ENCODE measurements at places on chromosomes 2 and 18.

- DNase-seq: no peak
Measured at GRCh38 chr2:33603416-33603815, 4.3 kb upstream of the FAM98A start.

- no peak for DNase-seq
Measured at GRCh38 chr2:238240757-238241711, 1.2 kb upstream of the HES6 start.

- DNase-seq: no peak
Measured at GRCh38 chr2:16978301-16978700, 312.7 kb upstream of the CYRIA start.

- no peak for DNase-seq
Measured at GRCh38 chr2:29787473-29788465, 133.6 kb downstream of the ALK start.

- no peak for DNase-seq
Measured at GRCh38 chr18:10923551-10924070, 225.8 kb downstream of the PIEZO2 start.

GRCh38 chr2:13066676-13067075 lies 349.9 kb downstream of the TRIB2 start:
- no peak for DNase-seq

DNA sequence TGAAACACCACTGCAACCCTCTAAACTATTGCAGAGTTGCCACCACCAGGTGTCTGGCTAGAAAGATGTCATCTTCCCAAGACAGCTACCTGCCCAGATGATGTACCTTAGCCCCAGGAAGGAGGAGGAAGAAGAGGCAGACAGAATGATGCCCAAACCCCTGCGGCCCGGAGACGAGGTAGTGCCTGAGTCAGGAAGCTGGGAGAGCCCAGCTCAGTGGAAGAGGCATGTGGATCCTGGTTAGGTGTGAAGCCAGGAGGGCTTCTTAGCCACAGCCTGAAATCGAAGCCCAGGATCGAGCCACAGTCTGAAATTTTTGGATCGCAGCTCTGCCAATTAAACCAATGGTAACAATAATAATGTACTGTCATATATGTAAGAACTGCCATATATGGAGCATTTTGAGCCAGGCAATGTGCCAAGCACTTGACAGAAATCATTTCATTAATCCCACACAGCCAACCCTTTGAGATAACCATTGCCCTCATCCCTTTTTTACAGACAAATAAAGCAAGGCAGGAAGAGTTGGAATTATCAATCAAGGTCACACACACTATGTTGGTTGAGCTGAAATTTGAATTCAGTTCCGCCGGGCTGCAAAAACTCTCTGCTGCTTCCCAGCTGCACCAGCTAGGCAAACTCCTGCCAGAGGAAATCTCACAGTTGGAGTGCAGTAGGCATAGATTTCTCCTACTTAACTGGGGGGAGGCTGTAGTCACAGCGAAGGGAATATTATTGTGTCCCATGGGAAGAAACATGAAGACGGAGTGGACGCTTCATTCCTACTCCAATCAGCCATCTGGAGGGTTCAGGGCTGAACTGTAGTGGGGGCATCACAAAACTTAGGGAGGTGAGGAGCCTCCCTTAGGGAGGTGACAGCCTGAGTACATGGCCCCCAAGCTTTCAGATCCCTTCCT lies 19.4 kb upstream of the CYP1B1 start:
- DNase-seq: no peak

GRCh38 chr2:20094142-20094755 lies 42.8 kb upstream of the LAPTM4A start:
- no peak for DNase-seq

DNA sequence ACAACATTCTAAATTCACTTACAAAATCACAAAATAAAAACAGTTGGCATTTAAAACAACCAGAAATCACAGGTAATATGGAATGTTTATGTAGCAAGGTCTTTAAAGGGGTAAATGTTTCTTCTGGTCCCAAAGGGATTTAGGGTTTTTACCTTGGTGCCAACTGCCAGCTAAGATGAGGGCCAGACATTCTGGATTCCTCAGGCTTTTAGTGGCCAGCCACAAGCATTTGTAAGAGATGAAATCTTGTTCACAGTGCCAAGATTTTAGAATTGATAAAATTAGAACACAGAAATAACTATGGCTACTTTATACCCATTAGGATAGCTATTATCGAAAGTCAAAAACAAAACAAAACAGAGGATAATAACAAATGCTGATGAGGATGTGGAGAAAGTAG lies 60.4 kb upstream of the CDKL4 start:
- DNase-seq: no peak

DNA sequence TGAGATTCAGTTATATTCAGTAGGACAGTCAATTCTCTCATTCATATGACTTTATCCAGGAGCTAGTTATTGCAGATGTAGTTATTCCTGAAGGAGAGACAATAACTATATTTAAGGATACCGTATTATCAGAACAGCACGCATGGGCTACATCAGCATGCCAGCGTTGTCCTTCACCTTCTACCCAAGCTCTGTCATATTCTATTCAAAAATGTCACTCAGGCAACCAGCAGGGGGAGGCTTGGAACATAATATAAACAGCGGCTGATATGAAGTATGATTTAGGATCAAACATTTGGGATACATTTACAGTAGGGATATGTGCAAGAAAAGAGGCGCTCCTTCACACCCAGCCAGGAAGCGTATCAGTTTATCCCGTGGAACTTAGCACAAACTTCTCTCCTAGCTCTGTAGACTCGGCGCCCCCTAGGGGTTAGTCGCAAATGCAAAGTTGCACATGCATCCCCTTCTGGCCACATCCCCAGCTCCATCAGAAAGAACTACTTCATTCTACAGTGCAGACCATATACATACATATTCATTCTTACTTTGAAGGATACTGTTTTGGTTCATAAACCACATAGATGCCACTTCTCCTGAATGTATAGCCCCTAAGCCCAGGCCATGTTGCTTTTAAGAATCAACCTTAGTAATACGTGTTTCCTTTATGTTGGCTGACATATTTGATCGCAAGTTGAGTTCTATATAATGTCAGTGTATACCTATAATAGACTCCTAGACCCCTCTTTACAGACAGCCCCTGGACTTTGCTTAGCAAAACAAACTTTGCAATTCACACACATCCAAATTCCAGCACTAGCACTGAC lies 759.4 kb downstream of the ADCYAP1 start:
- no peak for DNase-seq

GRCh38 chr2:124530203-124530602 lies 505.1 kb downstream of the CNTNAP5 start:
- DNase-seq: no peak

DNA sequence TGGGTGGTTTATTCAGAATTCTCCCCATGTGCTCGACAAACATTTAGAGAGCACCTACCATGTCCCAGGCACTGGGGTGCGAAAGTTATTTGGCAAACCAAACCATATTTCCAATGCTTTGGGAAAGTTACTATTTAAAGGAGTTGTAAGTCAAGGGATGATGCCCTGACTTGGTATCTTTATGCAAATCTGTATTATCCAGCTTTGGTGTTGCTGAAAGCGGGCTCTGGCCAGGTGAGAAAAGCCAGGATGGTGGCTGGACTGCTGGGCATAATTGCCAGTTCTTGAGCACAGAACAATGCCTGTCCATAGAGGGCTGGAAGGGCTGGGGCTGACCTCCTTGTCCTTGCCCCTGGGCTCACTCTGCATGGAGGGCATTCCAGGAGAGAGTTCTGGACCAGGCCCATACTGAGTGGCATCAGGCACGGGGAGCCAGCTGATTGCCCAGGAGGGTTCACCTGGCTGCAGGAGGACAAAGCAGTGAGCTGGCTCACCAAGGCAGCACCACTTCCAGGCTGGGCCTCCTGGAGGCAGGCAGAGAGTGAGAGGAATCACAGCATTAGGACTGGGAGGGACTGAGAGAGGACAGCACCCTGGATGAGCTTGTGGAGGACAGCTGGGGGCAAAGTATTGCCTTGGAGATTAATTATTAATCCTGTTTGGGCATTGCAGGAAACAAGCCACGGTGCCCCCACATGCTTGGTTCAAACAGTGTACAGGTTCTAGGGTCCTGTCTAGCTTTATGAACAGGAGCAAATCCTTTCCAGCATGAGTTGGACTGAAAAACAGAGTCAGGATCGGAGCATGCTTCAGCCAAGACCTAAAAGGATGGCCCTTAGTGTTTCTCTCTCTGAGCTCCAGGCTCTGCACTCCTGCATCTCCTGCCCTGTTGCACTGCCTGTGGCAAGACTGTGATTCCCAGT lies 7.1 kb downstream of the KHK start:
- no peak for DNase-seq

GRCh38 chr2:68714866-68715265 lies 19.7 kb upstream of the ARHGAP25 start:
- no peak for DNase-seq

DNA sequence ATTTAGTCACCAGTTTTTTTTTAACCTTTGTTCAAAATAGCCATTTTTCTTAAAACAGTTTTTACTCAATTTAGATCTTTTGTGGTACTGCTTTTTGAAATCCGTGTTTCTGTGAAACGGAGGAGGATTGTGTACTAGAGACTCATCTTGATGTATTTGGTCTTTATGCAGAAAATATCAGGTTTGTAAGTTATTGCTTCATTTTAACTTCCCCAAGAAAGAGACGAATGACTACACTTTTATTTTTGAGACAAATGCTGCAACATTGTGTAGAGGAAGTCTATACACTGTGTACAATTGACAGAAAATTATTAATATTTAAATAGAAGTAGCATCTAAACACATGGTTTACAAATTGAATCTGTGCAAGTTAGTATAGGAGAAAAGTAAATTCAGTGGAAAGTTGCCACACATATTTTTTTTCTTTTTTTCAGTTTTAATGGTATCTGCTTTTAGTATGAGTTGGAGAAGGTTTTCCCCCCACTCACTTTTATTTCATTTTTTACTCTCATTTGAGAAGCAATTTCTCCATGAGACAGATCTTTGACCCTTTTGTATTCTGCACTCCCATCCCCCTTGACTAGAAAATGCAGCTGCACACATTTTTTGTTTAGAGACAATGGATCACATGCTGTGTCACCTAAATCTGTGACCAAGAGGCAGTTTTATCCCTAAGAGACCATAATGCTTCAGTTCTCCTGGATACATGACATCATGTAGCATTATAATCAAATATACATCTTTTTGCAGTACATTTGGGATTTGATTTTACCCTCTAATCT lies 200.8 kb upstream of the STON1 start:
- no peak for DNase-seq

DNA sequence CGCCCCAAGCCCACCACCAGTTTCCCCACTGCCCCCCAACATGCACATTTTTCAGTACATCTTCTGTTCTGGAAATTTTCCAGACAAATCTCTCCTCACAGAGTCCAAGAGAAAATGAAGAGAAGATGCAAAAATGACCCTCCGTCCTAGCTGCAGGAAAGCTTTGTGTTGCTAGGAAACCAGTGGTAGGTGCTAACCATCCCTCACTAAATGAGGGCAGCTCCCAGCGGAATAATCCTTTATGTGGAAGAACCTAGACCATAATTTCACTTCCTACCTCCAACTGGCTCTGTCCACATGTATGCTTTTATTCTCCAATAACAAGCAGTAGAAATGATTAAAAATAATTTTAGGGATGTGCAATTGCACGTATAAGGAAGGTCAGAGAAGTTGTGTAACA lies 311.9 kb upstream of the EPHA4 start:
- DNase-seq: no peak

DNA sequence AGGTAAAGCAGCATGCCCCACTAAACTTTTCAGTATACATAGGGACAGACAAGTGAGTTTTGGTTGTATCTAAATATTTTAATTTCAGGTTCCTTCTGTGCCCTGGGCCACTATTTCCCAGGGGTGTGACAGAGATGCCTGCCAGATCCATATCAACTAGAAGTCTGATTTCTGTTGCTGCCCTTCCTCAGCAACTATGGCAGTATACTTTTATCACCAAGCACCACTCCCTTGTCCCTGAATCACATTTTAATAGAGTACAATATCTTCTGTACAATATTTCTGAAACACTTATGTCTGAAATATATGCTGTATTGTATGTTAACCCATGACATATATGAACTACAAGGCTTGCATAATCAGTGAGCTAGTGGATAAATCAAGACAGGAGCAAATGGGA lies 117.6 kb downstream of the HIBCH start:
- no peak for DNase-seq

GRCh38 chr2:22904126-22904684 lies 480.8 kb upstream of the KLHL29 start:
- no peak for DNase-seq

GRCh38 chr2:239118675-239119211 lies 270.9 kb downstream of the TWIST2 start:
- DNase-seq: no peak

GRCh38 chr2:119983108-119983507 lies 29.8 kb upstream of the EPB41L5 start:
- no peak for DNase-seq

- no peak for DNase-seq
Measured at GRCh38 chr2:186130748-186131641, 355.1 kb upstream of the ZC3H15 start.

DNA sequence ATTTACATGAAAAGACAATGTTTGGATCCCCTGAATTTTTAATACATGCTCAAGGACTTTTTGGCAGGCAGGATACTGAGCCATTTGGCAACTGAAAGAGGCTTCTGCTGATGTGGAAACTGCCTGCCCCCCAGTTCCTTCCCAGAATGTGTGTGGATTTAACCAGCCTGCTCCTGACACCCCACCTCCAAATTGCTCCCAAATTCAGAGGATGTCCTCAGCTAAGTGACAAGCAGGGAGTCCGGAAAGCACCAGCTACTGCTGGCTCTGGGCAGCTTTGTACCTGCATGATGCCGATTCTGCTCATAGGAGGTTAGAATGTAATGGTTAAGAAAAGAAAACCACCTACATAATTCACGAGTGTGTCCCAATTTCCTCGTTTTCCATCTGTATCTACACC lies 197.5 kb downstream of the CDH20 start:
- no peak for DNase-seq

GRCh38 chr2:138948070-138948539 lies 167.9 kb upstream of the NXPH2 start:
- DNase-seq: no peak

- no peak for DNase-seq
Measured at GRCh38 chr2:160484859-160485520, 8.6 kb downstream of the RBMS1 start.

DNA sequence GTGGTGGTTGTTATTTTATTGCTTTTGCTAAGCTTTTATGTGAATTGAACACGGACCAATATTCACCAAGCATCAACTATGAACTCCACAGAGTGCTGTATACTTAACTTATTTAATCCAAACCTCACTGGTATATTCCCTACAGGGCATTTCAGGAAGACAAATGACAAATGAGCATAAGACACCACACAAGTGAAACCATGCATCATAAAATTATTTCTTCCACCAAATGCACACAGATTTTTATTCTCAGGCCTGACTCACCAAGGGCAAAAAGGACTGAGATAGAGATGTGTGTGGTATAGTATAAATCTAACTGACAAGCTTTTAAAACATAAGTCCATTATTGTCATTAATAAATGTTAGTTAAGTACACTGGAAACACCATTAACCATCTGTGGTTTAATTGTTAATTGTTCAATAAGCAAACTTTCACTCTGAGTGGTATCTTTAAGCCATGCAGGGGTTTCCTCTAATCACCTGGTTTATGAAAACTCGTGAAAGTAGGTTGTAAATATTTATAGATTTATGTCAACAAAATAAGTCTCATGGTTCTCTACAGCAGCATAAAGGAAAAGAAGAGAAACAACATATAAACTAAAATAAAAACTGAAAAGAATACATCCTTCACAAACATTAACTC lies 77.6 kb upstream of the CRIM1 start:
- no peak for DNase-seq
